ENCODE measurements at places on chromosomes 7 and 10. TPM values are rescaled to one million over a fixed set of nuclear protein-coding genes. Genes with fewer than 3 reads are reported as not detected.

DNA sequence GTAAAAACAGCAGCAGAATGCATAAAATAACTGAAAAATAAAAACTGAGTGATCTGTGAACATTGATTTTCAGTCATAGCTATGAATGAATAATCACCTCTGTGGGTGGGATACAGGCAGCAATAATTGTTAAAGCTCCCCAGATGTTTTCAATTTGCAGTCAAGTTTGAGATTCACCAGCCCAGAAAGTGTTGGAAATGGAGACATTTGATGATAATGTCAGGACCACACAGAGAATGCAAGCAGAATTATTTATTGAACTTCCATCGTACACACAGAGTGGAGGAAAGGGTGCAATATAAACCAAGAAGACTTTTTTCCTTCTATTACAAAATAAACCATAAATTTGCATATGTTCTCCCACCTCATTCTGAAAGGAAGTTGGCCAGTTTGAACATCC is 601.7 kb downstream of the ANKRD7 start:
- no peak for DNase-seq

ACBD7 gene
- 1.5 TPM for total RNA-seq

- DNase-seq, result no peak
Measured at GRCh38 chr7:21616796-21617436, 74.1 kb downstream of the DNAH11 start.

- no peak for DNase-seq
Measured at GRCh38 chr7:69893906-69894305, 295.6 kb downstream of the AUTS2 start.

DNA sequence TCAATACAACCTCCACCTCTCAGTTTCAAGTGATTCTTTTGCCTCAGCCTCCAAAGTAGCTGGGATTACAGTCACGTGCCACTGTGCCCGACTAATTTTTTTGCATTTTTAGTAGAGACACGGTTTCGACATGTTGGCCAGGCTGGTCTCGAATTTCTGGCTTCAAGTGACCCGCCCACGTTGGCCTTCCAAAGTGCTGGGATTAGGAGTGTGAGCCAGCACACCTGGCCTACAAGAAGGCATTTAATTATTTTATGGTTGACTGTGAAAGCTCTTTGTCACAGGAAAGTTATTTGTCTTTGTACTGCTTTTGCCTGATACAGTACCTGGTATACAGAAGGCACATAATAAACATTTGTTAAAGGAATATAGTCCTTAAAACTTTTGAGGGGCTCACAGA is 12.9 kb downstream of the MYOZ1 start:
- no peak for DNase-seq

DDC gene
- 3.8 TPM for total RNA-seq

GRID2IP gene
- 0.66 TPM for total RNA-seq

GRCh38 chr10:119754085-119754484 is 28.2 kb downstream of the INPP5F start:
- no peak for DNase-seq

OR2A42 gene
- total RNA-seq, result not detected

MMP21 gene
- total RNA-seq, result not detected

SSC4D gene
- 6.1 TPM for total RNA-seq

DNA sequence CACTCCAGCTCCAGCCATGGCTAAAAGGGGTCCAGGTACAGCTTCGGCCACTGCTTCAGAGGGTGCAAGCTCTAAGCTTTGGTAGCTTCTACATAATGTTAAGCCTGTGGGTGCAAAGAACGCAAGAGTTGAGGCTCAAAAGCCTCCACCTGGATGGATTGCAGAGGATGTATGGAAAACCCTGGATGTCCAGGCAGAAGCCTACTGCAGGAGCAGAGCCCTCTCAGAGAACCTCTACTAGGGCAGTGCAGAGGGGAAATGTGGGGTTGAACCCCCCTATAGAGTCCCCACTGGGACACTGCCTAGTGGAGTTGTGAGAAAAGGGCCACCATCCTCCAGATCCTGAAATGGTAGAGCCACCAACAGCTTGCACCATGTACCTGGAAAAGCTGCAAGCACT is 10.7 kb upstream of the RNF32 start:
- no peak for DNase-seq

DNA sequence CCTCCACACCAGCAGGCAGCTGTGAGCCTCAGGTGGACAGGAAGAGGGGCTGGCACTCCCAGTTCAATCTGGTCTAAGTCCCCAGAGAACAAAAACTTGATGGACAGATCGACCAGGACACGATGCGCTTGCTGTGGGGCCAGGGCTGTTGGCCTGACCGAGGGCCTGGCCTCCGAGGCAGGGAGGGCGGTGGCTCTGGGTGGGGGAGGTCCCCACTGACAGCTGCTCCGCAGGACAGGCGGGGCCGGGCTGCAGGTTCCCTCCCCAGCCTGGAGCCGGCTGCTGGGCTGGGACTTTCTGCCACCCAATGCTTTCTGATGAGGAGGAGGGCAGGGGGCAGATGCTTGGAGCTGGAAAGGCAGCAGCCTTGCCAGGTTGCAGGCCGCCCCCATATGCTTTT is 37.4 kb upstream of the ADGRA1 start:
- no peak for DNase-seq

- DNase-seq, result no peak
Measured at GRCh38 chr7:158495216-158495615, 92.4 kb downstream of the PTPRN2 start.

DNA sequence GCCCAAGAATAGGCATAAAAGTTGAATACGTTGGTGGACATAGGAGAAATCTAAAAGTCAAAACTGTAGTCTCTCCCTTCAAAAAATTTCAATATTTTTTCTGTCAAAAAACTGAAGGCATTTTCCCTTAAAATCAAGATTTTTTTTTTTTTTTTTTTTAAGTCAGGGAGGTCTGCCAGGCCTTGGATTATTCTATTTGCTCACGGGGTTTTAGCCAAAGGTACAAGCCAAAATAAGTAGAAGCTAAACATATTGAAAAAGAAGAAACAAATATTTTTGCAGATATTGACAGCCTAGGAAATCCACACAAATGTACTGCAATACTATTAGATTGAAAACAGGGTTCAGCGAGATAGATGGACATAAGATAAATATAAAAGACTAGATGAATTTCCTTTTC is 190.1 kb upstream of the PLXDC2 start:
- DNase-seq, result no peak

DNA sequence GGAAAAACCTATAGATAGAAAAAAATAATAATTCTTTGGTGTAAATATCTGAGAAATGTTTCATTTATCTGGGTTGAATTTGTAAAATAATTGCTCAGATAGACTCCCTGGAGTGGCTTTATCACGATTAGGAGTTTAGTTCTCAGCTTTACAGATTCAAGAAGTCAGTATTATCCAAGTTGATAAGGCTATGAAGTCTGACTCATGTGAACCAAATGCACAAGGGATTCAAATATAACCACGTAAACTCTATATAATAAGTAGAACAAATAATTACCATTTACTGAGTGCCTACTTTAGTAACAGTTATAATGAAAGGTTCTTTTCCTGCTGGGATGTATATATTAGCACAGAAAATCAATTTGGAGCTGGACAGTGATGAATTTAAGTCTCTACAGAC is 290.4 kb downstream of the PRKG1 start:
- DNase-seq, result no peak

- DNase-seq, result no peak
Measured at GRCh38 chr7:154569916-154570315, 433.0 kb downstream of the PAXIP1 start.

NPFFR1 gene
- not detected for total RNA-seq

CFTR gene
- total RNA-seq, result not detected

DNA sequence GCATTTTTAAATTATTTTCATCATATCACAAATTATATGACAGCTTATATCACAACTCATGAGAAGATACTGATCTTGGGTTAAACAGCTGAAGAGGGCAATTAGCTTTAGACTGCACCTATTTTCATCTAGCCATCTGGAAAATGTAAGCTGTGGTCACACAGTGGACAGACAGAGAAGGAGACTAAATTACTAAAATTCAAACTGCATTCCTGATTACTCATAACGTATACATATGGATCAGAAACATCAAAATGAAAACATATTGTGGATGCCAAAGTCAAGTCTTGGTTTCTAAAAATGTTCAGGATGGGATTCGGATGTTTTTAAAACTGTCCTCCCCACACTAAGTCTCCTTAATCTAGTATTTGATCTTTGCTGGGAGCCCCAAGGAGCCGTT is 6.6 kb downstream of the BBIP1 start:
- DNase-seq, result no peak

FRA10AC1 gene
- 17.7 TPM for total RNA-seq

- DNase-seq, result no peak
Measured at GRCh38 chr10:63375458-63375857, 90.3 kb downstream of the JMJD1C start.

GPRIN2 gene
- total RNA-seq, result 3.0 TPM

LOXL4 gene
- 6.1 TPM for total RNA-seq

PILRA gene
- 12.5 TPM for total RNA-seq

DNA sequence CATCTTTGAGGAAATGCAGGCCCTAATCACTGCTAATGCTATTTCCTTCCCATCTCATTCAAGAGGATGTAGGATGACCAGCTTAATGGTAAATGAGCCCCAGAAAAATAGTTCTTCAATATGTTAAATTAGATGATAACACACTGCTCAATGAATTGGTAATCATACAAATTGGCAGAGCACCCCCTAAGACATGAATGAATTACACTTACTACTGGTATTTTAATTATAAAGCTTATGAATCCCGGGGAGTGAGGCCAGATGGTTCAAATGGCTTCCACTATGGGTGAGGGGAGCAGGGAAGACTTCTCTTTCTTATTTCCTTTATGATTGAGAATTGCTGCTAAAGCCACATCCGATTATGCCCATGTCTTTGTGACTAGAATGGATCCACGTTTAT is 159.2 kb upstream of the TARP start:
- no peak for DNase-seq

GRCh38 chr10:79608505-79609375 is 2.0 kb upstream of the SFTPA1 start:
- DNase-seq, result peak; percentile 70

DNA sequence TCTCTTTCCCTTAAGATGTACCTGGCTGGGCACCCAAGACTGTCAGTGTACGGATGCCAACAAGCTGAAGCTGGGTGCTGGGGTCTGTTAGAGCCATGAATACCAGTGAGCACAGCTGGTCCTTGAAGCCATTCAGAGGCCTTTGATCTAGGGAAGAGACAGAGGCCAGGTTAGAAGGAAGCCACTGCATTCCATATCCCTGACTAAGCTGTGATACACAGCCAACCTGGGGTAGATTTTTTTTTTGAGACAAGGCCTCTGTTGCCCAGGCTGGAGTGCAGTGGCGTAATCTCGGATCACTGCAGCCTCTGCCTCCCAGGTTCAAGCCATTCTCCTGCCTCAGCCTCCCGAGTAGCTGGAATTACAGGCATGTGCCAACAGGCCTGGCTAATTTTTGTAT is 20.8 kb downstream of the ZDHHC16 start:
- no peak for DNase-seq

PSD gene
- total RNA-seq, result 88.5 TPM

RAB19 gene
- total RNA-seq, result not detected

- no peak for DNase-seq
Measured at GRCh38 chr10:2464483-2464882, 602.9 kb upstream of the PFKP start.

HECW1 gene
- total RNA-seq, result 68.7 TPM

FGFR2 gene
- 7.4 TPM for total RNA-seq

- DNase-seq, result no peak
Measured at GRCh38 chr7:132489776-132490237, 86.5 kb downstream of the PLXNA4 start.

DNA sequence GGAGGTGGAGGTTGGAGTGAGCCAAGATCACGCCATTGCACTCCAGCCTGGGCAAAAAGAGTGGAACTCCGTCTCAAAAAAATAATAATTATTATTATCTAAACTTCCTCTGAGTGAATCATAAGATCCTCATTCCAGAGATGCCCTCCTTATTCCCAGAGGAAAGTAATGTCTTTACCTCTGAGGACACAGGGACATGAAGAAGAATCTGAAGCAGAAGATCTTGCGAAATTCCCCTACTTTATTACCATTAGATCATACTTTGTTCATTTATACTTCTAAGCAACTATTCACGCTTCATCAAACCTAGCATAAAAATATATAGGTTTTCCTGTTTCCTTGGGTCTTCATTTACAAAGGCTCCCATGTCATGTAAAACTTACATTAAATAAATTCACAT is 143.1 kb downstream of the ETV1 start:
- DNase-seq, result no peak

OPALIN gene
- not detected for total RNA-seq

HOXA6 gene
- not detected for total RNA-seq

NUPR2 gene
- not detected for total RNA-seq

All from glutamatergic neuron (in vitro differentiated cells).